ENCODE measurements at places on chromosomes 3 and 15. TPM values are rescaled to one million over a fixed set of nuclear protein-coding genes. Genes with fewer than 3 reads are reported as not detected.

GRCh38 chr3:154095832-154096421 lies 25.3 kb upstream of the ARHGEF26 start:
- no peak for DNase-seq

DNA sequence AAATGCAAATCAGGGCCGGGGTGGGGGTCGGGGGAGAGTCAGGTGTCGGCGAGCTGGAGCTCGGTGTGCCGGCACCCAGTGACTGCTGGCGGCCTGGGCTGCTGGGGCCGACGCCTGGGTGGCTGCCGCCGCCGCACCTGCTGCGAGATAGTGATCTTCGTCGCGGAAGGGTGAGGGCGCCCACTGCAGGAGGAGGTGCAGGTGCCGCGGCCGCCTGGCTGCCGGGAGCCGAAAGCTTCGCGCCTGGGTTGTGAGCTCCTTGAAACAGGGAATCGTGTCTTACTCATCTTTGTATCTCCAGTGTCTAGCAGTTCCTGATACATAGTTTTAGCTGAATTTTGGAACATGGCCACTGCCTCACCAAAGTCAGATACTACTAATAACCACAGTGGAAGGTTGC lies 64.0 kb upstream of the CPOX start:
- no peak for DNase-seq

- DNase-seq, result peak; percentile 87
Measured at GRCh38 chr15:68666120-68666811, 87.5 kb downstream of the CORO2B start.

GRCh38 chr3:128503164-128503651 lies 10.2 kb upstream of the GATA2 start:
- no peak for DNase-seq

DNA sequence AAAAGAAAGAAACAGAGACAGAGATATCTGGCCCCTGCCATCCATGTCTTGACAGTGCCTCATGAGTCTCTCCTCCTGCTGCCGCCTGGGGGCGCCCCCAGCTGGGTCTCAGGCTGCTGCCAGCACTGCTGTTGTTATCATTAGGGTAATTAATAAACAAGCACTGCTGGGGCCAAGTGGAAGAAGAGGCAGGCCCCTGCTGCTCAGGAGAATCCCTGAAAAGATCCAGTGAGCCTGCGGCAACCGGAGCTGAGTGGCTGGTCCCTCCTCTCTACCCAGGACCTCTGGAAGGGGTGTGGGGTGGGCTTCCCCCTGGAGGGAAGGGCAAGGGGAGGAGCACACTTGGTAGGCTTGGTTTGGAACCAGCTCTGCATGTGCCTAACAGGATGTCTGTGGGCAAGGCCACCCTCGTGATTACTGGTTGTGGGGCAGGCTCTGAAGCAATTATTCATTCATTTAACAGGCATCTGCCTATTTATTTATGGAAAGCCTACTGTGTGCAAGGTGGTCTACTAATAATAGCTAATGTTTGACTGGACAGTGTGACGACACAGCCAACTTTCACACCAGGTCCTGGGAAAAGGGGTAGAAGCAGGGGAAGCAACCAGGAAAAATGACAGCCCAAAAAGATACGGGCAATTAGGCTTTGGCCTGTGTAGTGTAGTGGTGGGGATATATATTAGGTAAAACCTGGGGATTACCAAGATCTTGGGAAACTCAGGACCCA lies 1.2 kb upstream of the TYRO3 start:
- DNase-seq, result peak; percentile 87

DNA sequence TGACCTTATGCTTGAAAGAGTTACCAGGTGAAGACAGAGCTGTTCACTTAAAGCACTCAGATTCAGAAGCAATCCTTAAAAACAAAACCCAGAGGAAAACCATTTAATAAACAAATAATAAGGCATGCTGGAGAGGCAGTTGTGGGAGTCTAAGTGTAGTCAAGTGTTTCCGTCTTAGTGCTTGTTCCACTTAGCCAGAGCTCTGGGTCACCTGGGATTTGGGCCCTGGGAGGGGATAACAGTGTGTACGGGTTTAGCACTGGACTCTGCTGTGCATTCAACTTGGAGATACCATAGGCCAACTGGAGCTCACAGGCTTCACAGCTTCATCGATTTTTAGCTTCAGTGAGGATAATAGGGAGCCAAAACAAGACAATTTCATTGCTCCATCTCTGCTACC lies 444.6 kb downstream of the CNTN4 start:
- DNase-seq, result no peak

GRCh38 chr3:63051920-63052319 lies 176.7 kb upstream of the CADPS start:
- no peak for DNase-seq

GRCh38 chr3:16936233-16936632 lies 51.5 kb downstream of the PLCL2 start:
- DNase-seq, result no peak

- DNase-seq, result no peak
Measured at GRCh38 chr3:33858131-33858530, 59.7 kb downstream of the PDCD6IP start.

GRCh38 chr3:5891711-5892110 lies 704.2 kb downstream of the EDEM1 start:
- DNase-seq, result no peak

- no peak for DNase-seq
Measured at GRCh38 chr3:31710123-31710803, 177.5 kb downstream of the STT3B start.

GRCh38 chr3:177195242-177195991 lies 1.9 kb downstream of the TBL1XR1 start:
- peak; percentile 55 for DNase-seq

- no peak for DNase-seq
Measured at GRCh38 chr15:78628227-78628626, 7.4 kb upstream of the CHRNA3 start.

DNA sequence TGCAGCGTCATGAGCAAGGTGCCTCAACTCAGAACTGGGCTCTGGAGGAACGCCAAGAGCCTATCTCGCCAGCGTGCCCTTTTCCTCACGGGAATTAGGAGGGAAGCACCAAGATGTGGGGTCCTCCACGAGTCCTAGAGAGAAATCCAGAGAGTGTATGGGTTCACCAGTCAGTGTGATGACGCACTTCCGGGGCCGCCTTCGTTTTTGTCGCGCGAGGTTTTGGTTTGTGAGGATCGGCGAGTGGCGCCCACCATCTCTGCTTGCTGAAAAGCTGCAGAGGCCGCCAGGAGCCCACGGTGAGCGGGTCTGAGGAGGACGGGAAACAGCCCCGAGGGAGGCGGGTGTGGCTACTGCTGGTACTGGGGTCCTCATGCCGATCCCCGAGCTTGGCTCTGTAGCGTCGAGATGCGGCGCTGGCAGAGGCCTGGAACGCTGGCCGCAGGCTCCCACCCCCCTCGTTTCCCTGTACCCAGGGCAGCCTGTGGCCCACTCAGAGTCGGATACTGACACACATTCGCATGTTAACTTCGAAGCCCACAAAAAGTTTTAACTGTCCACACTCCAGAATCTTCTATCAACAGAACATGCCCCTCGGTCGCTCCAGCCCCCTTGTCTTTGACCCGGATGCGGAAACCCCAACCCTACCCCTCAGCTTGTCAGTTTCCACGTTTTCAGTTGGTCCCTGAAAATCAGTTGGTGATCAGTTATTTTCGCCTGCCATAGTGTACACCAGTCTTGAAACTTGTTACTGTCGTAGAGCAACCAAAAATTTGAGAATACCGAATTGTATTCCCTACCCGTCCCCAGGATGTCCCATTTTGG lies 30.4 kb downstream of the ZNF662 start:
- peak; percentile 67 for DNase-seq

- DNase-seq, result no peak
Measured at GRCh38 chr3:10363935-10364334, 43.0 kb upstream of the SEC13 start.

- DNase-seq, result no peak
Measured at GRCh38 chr3:18572809-18573208, 147.7 kb upstream of the SATB1 start.

GRCh38 chr15:95296643-95297042 lies 1033.9 kb upstream of the NR2F2 start:
- DNase-seq, result no peak

- DNase-seq, result no peak
Measured at GRCh38 chr3:97835761-97836160, 13.9 kb downstream of the CRYBG3 start.

- DNase-seq, result no peak
Measured at GRCh38 chr3:63922491-63923199, 10.5 kb upstream of the SCAANT1 start.

DNA sequence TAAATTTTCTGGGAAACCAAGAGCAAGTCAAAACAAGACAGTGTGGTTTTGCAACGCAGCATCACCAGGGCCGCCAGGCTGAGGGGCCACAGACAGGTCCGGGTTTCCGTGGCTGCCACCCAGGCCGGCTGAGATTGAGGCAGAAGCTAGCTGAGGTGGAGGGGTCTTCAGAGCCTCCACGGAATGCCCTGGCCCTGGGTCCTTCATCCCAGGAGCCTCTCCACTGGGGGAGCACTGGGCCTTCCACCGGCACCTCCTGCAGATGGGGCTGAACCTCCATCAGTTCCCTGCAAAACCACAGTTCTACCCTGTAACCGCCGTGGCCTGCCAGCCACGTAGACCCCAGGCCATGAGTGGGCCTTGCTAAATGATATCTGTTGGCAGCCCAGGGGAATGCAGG lies 152.7 kb downstream of the CHSY1 start:
- no peak for DNase-seq

GRCh38 chr3:160685144-160685766 lies 8.3 kb downstream of the ARL14 start:
- no peak for DNase-seq

RHOV gene
- 0.24 TPM for total RNA-seq

C3orf22 gene
- total RNA-seq, result not detected

KNG1 gene
- total RNA-seq, result not detected

MUSTN1 gene
- not detected for total RNA-seq

EFHB gene
- not detected for total RNA-seq

SCN11A gene
- not detected for total RNA-seq

SLC27A2 gene
- total RNA-seq, result 0.06 TPM

CAPN7 gene
- 17.1 TPM for total RNA-seq

ZNF502 gene
- total RNA-seq, result 0.41 TPM

CYFIP1 gene
- total RNA-seq, result 101 TPM

SRPRB gene
- total RNA-seq, result 75.9 TPM

CHDH gene
- 5.6 TPM for total RNA-seq

ZNF501 gene
- 0.03 TPM for total RNA-seq

XXYLT1 gene
- 60.7 TPM for total RNA-seq

APOD gene
- total RNA-seq, result 2.9 TPM

SRP14 gene
- total RNA-seq, result 205 TPM

ANKRD34C gene
- total RNA-seq, result not detected

Measured in G401 (cell line).